Fibroblast of the aortic adventitia (primary cell): ENCODE measurements at places on chromosomes 4 and X. TPM values are rescaled to one million over a fixed set of nuclear protein-coding genes. Genes with fewer than 3 reads are reported as not detected.

- DNase-seq, result no peak
Measured at GRCh38 chrX:125620715-125621587, 301.3 kb downstream of the TEX13C start.

- DNase-seq, result no peak
Measured at GRCh38 chr4:182175788-182176519, 67.2 kb upstream of the TENM3 start.

- no peak for DNase-seq
Measured at GRCh38 chrX:110252711-110253110, 65.2 kb downstream of the AMMECR1 start.

Gene RPA4
- 0.33 and 1.4 TPM in 2 replicates for total RNA-seq

Gene PHKA1
- 3.5 and 4.7 TPM in 2 replicates for total RNA-seq

- no peak for DNase-seq
Measured at GRCh38 chr4:165761963-165762362, 111.1 kb upstream of the TLL1 start.

Gene DCLK2
- total RNA-seq, result 4.5 and 7.1 TPM in 2 replicates

DNA sequence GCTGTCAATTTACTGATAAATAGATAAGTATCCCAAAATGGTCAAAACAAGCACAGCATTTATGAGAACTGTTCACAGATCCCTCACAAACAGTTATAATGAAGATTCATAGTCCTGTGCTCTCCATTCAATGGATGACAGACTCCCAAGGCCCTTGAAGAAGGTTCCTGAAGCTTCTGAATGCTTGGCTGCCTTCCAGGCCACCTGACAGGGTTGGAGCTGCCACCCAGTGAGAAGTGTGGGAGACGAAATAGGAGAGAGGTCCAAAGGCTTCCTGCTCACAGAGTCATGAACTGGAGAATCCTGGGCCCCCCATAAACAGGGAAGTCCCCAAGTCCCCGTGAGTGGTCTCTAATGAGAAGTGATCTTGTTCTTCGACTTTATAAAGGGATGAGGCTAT is 26.0 kb upstream of the ANXA3 start:
- no peak for DNase-seq

DNA sequence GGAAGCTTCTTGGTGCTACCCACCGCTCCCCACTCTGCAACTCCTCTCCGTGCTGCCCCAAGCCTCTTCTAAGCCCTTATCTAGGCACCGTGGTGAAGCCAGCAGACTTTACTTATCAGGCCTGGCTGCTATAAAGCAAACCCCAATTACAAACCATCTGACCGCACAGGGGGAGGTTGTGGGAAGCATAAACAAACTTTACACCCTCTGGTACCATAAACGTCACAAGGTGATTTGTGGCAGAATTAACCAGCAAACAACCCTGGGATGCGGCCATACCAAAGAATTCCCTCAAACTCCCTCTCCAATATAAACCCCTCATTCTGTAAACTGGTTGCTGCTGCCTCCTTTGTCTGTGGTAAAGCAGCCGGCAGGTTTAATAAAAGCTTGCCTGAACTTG is 55.2 kb downstream of the MAGEC2 start:
- DNase-seq, result no peak

DNA sequence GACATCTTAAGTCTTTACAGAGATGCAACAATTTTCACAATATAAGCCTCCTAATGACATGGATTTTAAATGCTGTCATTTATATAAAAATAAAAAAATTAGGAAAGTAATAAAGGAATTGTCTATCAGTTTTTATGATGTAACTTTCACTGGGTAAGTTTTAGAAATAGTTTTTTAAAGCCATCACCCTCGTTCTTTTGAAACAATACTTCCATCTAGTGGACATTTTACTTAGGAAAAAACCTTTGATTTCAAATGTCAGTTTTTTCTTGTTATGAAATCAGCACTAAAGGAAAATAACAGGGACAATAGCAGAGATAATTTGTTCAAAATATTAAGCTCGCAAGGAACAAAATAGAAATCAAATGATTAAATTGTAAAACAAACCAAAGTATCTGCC is 24.3 kb upstream of the NDNF start:
- peak; percentile 70 for DNase-seq

Gene ABLIM2
- total RNA-seq, result under 0.01 TPM in 1 of 2 replicates, not detected in the other

DNA sequence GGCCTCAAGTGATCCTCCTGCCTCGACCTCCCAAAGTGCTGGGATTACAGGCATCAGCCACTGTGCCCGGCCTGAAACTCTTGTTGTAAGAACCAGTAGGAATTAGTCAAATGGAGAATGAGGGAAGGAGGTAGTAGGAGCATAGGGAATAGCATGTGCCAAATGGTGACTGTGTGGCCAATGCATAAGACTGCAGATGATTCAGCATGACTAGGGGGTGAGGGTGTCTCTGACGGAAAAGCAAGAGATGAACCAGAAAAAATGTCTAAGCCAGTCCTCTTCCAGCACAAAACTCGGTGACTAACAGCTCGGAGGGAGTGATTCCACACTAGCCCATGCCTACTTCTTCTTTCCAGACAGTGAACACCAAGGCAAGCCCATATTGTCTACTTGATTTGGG is 58.2 kb upstream of the DUSP21 start:
- DNase-seq, result peak; percentile 66

- no peak for DNase-seq
Measured at GRCh38 chrX:45324941-45325340, 124.3 kb upstream of the DIPK2B start.

- DNase-seq, result no peak
Measured at GRCh38 chrX:13430136-13430827, 110.4 kb upstream of the ATXN3L start.

GRCh38 chrX:1496076-1496475 is 40.9 kb downstream of the P2RY8 start:
- DNase-seq, result no peak

Gene ARL9
- total RNA-seq, result 0.09 TPM in 1 of 2 replicates, not detected in the other

GRCh38 chr4:89119166-89119565 is 7.8 kb downstream of the TIGD2 start:
- no peak for DNase-seq

Gene DCAF12L1
- total RNA-seq, result not detected in 2 replicates
